ENCODE measurements at places on chromosomes 5 and 9.

GRCh38 chr9:7146582-7146981, 388.8 kb downstream of the KDM4C start:
- no peak for DNase-seq

GRCh38 chr5:144585681-144586080, 415.0 kb downstream of the KCTD16 start:
- DNase-seq = no peak

DNA sequence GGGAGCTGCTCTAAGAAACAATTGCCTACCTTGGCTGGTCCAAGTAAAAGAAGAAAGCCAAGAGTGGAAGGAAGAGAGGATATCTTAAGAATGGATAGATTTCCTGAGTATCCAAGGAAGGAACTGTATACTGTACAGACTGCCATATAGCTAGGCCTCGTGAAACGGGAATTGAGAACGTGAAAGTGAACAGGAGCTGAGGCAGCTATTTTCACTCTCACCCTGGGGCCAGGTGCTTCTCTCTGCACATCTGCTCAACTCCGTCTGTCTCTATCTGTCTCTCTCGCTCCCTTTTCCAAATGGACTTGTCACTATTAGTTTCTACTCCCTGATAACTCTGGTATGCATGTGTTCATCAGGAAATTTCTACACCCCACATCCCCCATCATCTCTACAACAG, 35.9 kb upstream of the TESK1 start:
- no peak for DNase-seq

GRCh38 chr9:114383521-114384231, 4.1 kb downstream of the AKNA start:
- DNase-seq = no peak

DNA sequence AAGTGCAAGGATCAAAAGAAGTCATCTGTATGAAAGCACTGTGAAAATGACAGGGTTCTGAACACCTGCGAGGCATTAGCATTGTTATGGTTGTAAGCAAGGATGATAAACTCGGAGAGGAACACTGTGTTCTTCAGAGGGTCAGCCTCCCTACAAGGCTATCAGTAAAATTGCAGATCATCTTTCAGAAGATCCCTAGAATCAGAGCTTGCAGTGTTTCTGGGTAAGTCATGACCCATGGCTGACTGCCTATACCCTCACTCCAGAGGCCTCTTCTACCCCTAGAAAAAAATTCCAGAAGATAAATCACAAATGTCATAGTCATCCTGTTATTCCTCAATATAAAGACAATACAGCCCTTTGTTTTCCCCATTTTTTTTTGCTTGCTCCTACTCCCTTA, 292.6 kb downstream of the DMAC1 start:
- no peak for DNase-seq

- peak; percentile 65 for DNase-seq
These were observed 16.4 kb upstream of the PDCD1LG2 start for GRCh38 chr9:5493679-5494511.

Measured in CD4-positive, CD25-positive, alpha-beta regulatory T cell (primary cell).